Activated CD8-positive, alpha-beta memory T cell treated with anti-CD3 and anti-CD28 coated beads, Interleukin-2, amount 10 ng/mL, durations not matched to agents 7 days and 5 days (primary cell): ENCODE measurements at places on chromosomes 13 and 19.
A peak's percentile ranks its signal among the peaks of the same experiment; 100 is the strongest.

- DNase-seq = peak; percentile 65
Observed at GRCh38 chr13:29923554-29924481, 73.4 kb upstream of the UBL3 start.

DNA sequence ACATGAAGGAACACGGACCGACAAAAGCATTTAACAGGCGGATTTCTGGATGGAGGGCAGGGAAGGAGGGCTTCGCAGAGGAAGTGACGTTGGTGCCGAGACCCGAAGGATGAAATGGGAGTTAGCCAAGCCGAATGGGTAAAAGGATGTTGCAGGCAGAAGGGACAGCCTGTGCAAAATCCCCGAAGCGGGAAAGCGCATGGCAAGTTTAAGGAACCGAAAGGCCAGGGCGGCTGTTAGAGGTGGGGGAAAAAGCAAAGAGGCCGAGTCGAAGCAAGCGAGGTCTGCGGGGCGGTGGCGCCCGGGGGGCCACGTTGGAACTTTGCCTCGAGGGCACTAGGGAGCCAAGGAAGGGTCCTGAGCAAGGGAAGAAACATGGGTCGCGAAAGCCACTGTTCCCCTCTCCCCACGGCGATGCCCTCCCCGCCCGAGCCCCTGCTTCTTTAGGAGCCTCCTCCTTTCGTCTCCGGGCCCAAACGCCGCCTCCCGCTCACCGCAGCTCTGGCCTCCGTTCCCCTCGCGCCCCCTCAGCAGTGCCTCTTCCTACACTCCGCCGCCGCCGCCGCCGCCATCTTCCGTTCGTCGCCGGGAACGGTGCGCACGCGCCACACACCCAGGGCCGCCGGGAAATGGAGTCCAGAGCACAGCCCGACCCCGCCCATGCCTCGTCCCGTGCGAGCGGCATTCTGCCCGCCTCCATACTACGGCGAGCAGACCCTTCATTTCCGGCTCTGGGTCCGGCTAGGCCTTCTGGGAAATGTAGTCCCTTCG, at the start of gene SYMPK:
Gene SYMPK, minus strand, starts transcription at position 584 of the 771 bp plus-strand sequence. CDS start 8,652 bp downstream, outside the sequence.
- DNase-seq = peak; percentile 100

GRCh38 chr19:23822735-23823134, 64.0 kb upstream of the ZNF681 start:
- no peak for DNase-seq

DNA sequence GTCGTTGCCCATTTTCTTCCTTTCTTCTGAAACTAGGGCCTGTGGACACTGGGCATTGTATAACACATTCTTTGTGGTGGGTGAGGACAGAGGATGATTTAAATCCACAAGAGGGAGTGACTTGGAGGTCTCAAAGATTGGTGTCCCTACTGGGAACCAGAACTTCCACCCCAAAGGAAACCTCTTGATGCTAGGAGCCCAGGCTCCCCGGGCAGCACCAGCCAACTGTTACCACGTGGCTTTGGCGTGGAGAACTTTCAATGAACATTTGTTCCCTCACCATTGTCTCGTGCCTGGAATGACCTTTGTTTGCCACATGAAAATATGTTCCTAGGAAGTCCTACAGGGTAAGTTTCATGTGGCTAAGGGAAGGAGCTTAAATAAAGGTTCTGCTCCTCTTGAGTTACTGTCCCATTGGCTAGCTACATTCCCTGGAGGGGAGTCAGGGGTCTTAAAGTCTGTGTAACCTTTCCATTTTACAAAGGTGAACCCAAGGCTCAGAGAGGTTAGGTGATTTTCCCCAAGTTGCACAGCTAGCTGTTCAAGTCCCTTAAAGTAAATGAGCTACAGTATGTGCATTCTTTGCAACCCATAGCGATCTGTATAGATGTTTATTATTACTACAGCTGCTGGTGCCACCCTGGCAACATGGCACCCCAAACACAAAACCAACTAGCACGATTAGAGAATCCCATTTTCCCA, 5.0 kb upstream of the CDX2 start:
- DNase-seq = no peak

DNA sequence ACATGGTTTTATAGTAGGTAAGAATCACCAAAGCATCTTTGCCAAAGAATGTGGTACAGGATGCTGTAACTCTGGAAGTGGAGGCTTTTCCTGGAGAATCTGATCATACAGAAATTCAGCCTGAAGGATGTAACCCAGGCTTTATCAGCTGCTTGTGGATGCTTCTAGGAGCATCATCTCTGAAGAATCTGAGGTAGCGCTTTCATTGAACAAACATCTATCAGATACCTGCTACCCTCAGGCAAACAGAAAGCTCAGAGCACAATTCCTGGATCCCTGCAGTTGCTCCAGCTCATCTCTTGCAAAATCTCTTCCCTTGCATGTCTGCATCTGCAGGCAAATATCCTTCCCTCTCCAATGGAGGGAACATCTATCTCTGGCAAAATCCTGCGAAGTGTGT, 9.3 kb downstream of the FAM124A start:
- DNase-seq = no peak

- DNase-seq = no peak
Observed at GRCh38 chr19:18204394-18205199, 755 bp upstream of the RAB3A start.

DNA sequence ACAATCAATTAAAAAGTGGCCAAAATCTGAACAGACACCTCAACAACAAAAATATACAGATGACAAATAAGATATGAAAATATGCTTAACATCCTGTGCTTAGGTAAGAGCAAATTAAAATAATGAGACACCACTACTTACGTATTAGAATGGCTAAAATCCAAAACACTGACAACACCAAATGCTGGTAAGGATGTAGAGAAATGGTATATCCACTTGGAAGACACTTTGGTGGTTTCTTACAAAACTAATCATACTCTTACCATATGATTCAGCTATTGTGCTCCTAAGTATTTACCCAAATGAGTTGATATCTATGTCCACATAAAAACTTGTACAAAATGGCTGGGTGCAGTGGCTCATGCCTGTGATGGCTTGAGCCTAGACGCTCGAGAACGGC, 51.7 kb upstream of the ZNF599 start:
- no peak for DNase-seq
